ENCODE measurements at places on chromosomes 12 and 14. TPM values are rescaled to one million over a fixed set of nuclear protein-coding genes. Genes with fewer than 3 reads are reported as not detected.

DNA sequence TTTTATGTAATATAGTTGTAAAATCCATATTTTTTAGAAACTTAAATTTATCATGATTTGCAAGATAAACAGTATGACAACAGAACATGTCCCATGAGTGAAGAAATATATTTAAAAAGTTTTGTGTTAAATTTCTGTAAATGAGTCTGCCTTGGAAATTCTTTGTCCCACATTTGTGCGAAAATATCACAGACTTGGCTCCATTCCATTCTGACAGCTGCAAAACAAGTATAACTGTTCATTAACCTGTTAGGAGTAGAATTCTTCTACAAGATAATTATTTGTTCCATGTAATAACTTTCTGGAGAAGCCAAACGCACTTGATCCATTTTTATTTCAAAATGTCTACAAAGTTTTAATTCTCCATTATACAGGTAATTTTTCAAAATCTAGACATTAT, 37.9 kb downstream of the MDM1 start:
- H3K36me3 ChIP-seq: peaks cover 12% of the 10 kb centered on the region
- H3K27me3 ChIP-seq: no peaks in the 10 kb centered on the region
- H3K4me1 ChIP-seq: peaks cover 1% of the 10 kb centered on the region

Gene B4GALNT3
- 58.3 TPM for total RNA-seq

- H3K36me3 ChIP-seq: no peaks in the 10 kb centered on the region
- H3K27ac ChIP-seq: no peak overlapping the region
- H3K4me1 ChIP-seq: no peaks in the 10 kb centered on the region
- no peak overlapping the region for H3K4me3 ChIP-seq
- no peak for DNase-seq
Measured at GRCh38 chr12:40911676-40912075, 219.4 kb downstream of the CNTN1 start.

Gene GUCY2C
- total RNA-seq: 1.2 TPM

GRCh38 chr14:24388474-24389179, 10.2 kb upstream of the NYNRIN start:
- no peak overlapping the region for H3K4me3 ChIP-seq
- H3K4me1 ChIP-seq: peaks cover 11% of the 10 kb centered on the region
- H3K27me3 ChIP-seq: peaks cover 36% of the 10 kb centered on the region
- no peaks in the 10 kb centered on the region for H3K36me3 ChIP-seq
- H3K27ac ChIP-seq: no peak overlapping the region

Data from progenitor cell of endocrine pancreas (in vitro differentiated cells).